Head of caudate nucleus (tissue), 42 donors: ENCODE measurements at places on chromosomes 2 and 18.

DNA sequence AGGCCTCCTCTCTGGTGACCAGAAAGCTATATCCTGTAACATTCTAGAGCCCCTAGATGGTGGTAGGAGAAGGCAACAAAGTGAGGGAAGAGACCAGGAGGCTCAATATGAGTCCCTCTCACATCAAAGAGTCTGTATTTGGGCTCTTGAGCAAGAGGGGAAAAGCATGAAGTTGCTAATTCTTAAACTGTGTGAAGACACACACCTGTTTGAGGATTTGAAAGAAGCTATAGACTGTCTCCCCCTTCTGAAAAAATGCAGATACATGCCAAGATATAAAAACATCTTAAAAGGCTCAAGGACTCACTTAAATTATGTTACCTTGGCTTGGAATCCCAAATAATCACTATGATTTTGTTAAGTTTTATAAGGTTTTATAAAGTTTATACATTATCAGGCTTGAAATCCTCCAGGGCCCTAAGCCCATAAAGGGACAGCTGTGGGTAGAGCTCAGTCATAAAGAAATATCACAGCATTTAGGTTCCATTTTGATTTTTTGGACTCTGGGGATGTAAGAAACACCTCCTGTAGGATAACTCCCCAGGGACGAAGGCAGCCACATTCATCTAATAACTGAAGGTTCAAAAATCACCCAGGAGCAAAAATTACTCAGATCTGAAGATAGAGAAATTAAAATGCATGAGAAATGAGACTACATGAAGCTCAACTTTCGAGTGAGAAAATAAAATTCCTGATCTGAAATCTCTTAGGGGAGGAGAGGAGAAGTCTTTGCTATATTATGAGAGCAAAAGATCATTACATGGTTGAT lies 136.1 kb upstream of the LGALSL start:
- DNase-seq = no peak

- DNase-seq = no peak
Observed at GRCh38 chr18:58861353-58861752, 3.3 kb upstream of the ZNF532 start.

- DNase-seq = no peak
Observed at GRCh38 chr2:224146356-224147160, 107.5 kb upstream of the SERPINE2 start.

DNA sequence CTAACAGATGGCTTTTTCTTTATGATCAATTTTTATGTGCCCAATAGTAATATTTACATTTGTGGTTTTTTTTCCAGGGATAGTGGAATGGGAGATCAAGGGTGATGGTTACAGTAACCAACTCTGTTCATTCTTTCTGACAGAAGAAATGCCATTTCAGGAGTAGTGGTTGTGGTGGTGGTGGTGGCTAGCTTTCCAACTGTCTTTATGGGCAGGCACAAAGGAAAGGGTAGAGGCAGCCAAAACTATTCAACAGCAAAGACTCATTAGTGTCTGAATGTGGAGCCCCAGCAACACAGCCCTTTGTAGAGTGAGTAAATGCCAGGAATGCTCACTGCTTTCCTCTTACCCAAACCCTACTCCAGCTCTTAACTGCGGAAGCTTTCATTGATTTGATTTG lies 227.7 kb downstream of the RND3 start:
- no peak for DNase-seq

DNA sequence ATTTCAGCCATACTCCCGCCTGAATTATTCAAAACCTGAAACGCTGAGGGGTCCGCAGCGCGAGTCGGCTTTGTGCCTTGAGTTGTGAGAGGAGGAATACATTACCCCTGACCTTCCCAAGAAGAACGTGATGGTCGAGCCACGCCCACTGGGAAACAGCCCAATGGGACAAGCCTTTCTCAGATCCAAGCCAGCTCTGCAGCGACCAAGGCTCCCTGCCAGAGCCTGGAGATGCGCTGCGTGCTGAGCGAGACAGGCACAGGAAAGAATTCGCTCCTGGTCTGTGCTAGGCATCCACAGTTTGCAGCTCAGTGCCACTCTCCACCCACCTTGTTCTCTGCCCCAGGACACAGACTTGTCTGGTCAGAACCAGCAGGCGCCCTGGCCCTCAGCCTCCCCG lies 74.1 kb upstream of the GLI2 start:
- peak; percentile 78 for DNase-seq

DNA sequence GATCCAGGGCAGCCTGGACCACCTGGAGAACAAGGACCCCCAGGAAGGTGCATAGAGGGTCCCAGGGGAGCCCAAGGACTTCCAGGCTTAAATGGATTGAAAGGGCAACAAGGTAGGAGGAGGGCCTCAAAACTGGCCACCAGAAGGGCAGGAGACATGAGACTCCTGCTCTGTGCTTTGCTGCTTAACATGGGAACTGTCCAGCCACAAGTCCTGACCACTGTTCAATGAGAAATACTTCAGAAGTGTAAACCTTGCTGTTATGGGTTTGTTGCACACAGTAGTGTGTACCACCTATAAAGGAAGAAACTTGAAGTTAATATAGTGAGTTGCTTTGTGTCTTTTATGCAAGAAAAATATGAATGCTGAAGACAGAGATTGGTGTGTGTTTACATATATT lies 44.2 kb upstream of the MFF start:
- DNase-seq = no peak

- DNase-seq = no peak
Observed at GRCh38 chr2:56376699-56377665, 193.2 kb downstream of the CCDC85A start.

DNA sequence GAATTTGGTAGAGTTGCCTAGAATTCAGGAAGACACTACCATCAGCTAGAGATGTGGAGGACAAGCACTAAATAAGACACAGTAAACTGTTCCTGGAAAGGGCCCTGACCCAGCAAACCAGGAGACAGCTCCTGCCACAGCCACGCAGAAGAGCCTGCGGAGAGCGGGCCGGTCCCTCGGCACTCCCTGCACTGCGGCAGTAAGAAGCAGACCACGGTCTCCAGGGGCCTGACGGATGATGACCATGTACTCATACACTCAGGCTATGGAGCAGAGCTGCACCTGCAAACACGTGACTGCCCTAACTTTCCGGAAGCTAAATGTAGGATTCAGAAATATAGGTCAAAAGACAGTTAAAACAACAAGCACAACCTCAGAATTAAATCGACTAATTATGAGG lies 72.9 kb downstream of the ZNF516 start:
- no peak for DNase-seq

GRCh38 chr2:136131484-136131960 lies 13.6 kb upstream of the CXCR4 start:
- DNase-seq = no peak

- DNase-seq = no peak
Observed at GRCh38 chr18:80132180-80132812, 23.2 kb downstream of the ADNP2 start.

- DNase-seq = no peak
Observed at GRCh38 chr2:239022437-239023260, 174.8 kb downstream of the TWIST2 start.

DNA sequence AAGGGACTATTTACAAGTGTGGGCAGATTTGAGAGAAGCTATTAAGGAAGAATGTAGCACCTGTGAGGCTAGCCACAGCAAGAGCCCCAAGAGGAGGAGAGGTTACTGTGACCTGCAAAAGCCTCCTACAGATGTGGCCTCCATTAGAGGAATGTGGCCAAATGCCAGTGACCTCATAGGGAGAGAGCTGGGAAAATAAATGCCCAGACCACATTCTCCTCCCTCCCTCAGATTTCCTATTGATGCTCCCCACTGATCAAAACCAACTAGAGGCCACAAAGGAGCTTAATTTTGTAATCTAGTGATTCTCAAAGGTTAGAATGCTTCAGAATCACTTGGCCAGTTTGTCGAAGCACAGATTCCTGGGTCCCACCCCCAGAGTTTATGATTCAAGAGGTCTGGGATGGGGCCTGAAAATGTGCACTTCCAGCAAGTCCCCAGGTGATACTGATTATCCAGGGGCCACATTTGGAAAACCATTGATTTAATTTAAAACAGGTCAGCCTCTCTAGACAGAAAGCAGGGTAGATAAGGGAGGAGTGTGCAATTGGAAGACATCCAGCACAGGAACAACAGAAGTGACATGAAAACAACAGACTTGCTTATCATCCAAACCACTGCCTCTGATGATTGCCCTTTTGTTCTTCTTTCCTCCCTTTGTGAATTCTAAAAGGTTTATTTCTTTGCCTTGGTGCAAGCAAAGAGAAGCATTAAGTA lies 61.2 kb upstream of the RBBP8 start:
- DNase-seq = no peak

GRCh38 chr2:1911811-1912210 lies 167.5 kb upstream of the PXDN start:
- DNase-seq = no peak

GRCh38 chr18:49344096-49344495 lies 116.3 kb downstream of the DYM start:
- DNase-seq = no peak

DNA sequence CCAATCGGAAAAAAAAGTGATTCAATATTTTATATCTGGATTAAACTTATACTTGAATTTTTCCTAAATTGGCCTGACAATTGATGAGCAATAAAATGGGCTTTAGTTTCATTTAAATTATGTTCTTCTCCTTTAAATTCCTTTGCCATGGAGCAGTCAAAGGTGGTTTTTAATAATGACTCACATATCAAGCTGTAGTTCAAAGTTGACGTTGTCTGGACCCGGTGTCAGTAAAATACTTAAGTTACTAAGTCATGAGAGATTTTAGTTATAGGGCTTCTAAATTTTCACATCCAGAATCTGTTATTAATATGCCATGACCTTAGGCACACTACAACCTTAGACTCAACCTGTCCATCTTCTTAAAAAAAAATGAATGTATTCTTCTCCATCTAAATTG lies 62.5 kb downstream of the CDH2 start:
- no peak for DNase-seq

- no peak for DNase-seq
Observed at GRCh38 chr18:9861157-9861556, 24.6 kb upstream of the TXNDC2 start.

DNA sequence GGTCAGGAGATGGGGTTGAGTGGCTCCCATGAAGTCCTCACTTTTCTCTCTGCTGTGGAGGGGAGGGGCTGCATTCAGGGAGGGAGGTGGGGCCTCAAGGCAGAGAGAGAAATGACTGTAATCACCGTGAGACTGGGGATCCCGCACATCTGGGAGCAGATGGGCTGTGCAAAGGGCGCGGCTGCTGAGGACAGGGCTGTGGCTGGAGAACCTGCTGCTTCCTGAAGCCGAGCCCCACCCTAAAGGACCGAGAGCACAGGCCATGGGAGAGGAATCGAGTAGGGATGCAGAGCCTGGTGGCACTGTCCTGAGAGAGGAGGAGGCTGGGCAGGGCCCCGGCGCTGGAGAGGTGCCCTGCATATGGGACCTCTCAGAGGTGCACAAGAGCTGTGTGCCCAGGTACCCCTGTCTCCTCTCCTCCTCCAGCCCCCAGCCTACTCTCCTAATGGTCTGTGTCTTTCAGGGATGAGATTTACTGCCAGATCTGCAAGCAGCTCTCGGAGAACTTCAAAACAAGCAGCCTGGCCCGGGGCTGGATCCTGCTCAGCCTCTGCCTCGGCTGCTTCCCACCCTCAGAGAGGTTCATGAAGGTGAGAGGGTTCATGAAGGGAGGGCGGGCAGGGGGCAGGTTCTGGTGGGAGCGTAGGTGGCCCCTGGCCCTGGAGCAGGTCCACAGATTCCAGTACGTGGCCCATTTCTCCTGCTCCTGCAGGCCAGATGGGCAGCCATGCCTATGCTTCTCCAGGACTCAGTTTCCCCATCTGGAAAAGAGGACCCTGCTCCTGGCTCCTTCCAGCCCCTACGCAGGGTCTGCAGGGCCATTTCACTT lies 25.9 kb upstream of the GPR17 start:
- DNase-seq = no peak

DNA sequence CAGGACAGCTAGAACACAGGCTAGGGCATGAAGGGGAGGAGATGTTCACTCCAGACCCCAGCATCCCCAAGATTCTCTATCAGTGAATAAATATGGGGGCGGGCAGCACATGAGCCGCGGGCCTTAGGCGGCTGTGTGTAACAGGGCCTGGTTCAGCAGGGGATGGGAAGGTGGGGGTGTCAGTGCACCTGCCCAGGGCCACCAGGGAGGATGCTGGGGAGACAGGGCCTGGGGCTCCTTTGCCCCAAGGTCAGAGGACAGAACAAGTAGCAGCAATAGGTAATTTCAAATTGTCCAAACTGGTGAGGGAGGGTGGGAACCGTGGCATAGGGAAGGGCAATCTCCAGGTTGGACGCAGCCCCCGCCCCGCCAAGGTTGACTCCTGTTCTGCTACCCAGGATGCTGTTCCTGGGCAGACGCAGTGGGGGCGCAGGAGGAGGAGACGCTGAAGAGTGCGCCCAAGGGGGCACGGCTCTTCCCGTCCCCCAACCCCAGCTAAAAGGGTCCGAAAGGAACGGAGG lies 16.2 kb downstream of the CYP26B1 start:
- DNase-seq = no peak

GRCh38 chr2:238861766-238862315 lies 14.0 kb downstream of the TWIST2 start:
- no peak for DNase-seq

DNA sequence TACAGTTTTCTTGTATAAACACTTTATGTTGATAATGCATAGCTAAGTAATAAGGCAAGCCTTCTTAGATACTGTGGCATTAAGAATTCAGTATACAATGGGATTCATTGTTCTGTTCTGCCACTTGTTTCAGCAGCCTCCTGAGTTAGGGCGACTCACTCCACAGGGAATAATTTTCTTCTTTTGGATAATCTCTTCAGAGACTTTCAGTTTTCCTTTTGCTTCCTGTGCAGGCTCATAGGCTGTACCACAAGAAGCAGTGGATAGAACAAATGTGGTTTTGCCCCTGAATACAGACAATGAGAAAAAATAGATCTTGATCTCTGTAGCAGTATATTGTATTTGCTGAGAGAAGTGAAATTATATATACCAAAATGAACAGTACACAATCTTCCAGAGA lies 298.0 kb downstream of the ZNF407 start:
- DNase-seq = no peak

DNA sequence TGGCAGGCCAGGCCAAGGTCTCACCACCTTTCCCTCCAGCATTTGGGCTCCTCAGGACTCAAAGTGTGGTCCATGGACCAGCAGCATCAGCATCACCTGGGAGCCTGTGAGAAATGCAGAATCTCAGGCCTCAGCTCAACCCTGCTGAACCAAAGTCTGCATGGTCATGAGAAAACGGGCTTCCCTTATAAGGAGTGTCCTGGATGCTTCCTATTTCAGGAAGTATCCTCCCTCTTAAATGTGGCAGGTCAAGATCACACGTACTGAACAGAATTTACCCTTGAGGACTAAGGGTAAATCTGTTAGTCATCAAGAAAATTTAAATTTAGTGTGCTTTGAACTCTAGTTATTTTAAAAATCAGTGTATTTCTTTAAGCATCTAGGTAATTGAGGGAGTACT lies 11.8 kb downstream of the CD8A start:
- no peak for DNase-seq
